ENCODE measurements at places on chromosomes 11 and 22.

GRCh38 chr11:104073950-104074705 is 37.7 kb downstream of the DDI1 start:
- no peak for DNase-seq

GRCh38 chr11:1153951-1154493 is 3.7 kb upstream of the MUC5AC start:
- no peak for DNase-seq

- DNase-seq: no peak
Measured at GRCh38 chr11:92222701-92223100, 1.9 kb upstream of the FAT3 start.

DNA sequence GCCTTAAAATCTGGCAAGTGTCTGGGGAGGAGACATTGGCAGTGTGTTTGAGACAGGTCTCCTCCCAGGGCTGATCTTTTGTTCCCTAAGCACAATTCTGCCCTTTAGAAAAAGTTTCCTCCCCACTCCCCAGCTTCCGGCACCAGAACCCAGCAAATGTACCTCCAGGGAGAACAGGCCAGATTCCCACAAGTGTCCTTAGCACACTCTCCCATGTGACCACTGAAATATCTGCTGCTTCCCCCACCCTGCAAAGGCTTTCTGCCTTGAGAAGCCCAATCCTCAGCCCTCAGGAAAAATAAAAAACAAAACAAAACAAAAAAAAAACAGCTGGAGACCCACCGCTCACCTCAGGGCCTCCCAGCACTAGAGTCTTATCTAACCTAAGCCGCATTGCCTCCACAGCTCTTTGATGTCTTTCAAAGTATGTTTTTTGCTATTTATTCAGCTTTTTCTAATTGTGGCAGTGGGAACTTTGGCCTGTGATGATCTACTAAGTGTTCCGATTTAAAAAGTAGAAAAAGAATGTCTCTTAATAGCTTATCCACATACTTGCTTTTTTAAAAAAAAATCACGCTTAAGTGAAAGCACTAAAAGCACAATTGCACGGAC is 29.0 kb upstream of the FBLN1 start:
- no peak for DNase-seq

- no peak for DNase-seq
Measured at GRCh38 chr11:32006799-32007388, 84.0 kb upstream of the RCN1 start.

DNA sequence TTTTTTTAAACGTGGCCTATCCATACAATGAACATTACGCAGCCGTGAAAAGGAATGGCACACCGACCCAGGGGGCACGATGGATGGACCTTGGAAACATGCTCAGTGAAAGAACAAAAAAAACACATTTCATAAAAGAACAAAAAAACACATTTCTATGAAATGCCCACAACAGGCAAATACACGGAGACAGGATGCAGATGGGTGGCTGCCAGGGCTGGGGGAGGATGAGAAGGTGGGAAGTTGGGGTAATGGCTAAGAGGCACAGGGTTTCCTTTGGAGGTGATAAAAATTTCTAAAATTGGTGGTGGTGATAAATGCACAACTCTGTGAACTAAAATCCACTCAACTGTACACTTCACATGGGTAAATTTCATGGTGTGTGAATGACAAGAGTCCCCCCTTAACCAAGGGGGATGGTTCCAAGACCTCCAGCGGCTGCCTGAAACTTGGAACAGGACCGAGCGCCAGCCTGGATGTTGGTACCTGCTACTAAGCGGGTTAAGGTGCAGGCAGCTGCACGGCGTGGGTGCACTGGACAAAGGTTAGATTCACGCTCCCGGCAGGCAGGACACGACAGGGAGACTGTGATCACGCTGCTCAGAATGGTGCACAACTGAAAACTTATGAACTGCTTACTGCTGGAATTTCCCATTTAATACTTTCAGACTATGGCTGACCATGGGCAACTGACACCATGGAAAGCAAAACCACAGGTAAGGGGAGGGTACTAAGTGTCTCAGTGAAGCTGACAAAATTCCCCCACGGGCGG is 16.5 kb downstream of the BRD1 start:
- no peak for DNase-seq

GRCh38 chr22:50209893-50210292 is 9.1 kb downstream of the SELENOO start:
- no peak for DNase-seq

DNA sequence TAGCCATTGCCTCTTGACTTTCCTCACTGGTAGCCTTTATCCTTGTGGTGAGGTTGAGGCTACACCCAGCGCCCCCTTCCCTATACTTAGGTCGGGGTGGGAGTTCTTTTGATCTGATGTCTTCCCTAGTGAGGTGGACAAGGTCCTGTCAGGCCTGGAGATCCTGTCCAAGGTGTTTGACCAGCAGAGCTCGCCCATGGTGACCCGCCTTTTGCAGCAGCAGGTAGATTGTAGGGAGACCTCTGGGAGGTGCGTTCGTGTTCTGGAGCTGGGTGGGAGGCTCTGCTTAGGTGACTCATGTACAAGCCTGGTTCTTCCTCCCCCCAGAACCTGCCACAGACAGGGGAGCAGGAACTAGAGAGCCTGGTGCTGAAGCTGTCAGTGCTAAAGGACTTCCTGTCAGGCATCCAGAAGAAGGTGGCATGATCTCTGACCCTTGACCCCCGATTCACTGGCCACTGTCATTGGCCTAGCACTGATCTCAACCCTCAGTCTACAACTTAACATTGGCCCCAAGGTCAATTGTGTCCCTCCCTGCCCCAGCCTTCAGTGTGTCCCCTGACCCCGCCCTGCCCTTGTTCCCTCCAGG is 4.9 kb downstream of the INPPL1 start:
- no peak for DNase-seq

GRCh38 chr11:134372536-134372935 is 39.5 kb downstream of the B3GAT1 start:
- DNase-seq: no peak

DNA sequence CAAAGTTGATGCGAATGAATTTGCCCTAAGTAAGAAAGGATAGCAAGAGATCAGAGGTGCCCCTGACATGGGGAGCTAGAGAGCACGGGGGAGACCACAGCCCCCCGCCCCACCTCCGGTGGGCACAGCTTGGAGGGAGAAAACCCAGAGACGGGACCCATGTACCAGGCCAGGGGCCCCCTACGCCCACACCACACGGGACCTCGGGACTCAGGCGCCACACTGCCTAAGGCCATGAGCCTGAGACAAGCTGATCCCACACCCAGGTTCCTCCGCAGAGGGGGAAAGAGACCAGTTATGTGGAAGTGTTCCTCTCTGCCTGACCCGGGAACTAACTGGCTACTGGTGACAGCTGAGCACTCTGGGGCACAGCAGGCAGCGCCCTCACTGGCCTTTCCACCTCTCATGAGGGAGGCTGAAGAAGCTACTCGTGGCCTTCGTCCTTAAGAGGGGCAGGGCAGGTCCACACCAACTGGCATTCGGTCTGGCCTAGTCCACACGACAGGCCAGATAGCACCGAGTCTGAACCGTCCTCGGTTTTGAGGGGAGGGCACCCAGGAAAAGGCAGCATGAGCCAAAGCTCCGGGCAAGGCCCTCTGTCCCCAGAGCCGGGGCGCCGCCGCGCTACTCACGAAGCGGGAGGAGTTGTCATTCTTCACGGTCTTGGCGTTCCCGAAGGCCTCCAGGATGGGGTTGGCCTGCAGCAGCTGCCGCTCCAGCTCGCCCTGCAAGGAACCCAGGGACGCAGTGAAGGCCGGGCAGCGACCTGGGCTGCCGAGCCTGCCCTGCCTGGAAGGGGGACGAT is 65.8 kb downstream of the MYH9 start:
- DNase-seq: no peak

- no peak for DNase-seq
Measured at GRCh38 chr11:27971171-27971570, 136.8 kb downstream of the KIF18A start.

GRCh38 chr11:118401880-118402590 is 629 bp downstream of the ATP5MG start:
- no peak for DNase-seq

GRCh38 chr11:58994171-58994570 is 54.9 kb downstream of the GLYATL1 start:
- no peak for DNase-seq

Measured in vagina (tissue), 2 donors.